ENCODE measurements at places on chromosomes 2 and 18.
A peak's percentile ranks its signal among the peaks of the same experiment; 100 is the strongest.

- no peak for DNase-seq
Observed at GRCh38 chr2:161355106-161355505, 46.9 kb downstream of the PSMD14 start.

DNA sequence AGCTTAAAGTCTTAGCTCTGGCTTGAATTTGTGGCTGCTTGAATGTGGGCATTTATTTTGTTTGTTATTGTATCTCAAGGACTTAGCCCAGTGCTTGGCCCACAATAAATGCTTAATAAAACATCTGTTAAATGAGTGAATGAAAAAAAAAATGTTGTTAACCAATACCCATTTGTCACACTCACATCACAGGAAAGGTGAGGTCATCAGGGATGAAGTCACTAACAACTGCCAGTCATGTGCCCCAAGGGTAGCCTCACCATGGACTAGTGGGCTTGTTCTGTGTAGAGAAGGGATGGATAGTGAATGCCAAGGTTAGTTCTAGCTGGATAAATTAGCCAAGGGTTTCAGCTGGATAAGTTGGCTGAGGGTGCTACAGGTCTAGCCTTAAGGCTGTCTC, 3.0 kb downstream of the NRBP1 start:
- peak; percentile 16 for DNase-seq

DNA sequence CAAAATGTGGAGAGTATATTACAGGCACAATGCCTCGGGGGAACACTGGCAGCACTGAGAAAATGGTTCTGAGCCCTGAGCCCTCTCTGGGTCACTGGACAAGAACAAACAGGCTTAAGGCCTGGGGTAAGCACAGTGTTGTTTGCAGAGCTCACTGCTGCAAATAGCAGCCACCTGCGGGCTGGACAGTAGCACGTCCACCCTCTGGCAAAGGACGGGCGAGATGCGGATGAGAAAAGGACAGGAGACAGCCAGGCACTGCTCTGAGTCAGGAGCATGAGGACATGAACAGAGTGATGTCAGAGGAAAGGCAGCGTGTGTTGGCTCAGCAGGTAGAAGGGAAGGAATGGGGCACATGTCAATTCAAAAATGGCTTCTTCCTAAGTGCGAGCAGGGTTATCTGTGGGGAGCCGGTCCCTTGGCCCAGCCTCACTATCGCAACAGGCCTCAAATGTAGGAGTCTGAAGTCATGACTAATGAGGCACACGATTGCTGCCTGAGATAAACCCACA, 25.9 kb upstream of the NEB start:
- no peak for DNase-seq

GRCh38 chr2:150732064-150732463, 244.6 kb upstream of the RND3 start:
- DNase-seq, result no peak

DNA sequence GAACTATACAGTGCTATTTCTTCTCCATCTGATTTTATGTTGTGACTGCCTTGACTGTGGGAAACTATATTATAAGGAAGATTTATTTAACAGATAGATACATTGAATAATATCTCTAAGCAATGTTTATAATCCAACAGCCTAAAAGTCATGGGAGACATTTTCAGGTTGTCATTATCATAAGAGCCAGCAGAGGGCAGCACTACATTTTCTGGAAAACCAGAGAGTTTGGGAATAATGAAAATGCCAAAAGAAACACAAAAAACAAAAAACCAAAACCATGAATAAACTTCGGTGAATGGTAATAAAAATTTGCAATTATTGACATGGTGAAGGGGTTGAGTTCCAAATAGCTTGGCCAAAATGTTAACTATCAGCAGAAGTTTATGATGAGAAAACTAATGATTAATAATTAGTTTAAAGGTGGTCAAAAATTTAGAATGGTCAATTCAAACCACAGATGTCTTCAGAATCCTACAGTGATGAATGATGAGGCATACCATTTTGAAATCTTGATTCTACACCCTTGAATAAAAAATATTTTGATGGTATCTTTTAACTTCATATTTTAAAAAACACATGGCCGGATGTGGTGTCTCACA, 4.7 kb downstream of the EEF1B2 start:
- DNase-seq, result peak; percentile 16

GRCh38 chr2:25333981-25334380, 7.7 kb downstream of the DNMT3A start:
- peak; percentile 32 for DNase-seq

GRCh38 chr2:177574356-177574755, 181.8 kb downstream of the AGPS start:
- DNase-seq, result no peak

DNA sequence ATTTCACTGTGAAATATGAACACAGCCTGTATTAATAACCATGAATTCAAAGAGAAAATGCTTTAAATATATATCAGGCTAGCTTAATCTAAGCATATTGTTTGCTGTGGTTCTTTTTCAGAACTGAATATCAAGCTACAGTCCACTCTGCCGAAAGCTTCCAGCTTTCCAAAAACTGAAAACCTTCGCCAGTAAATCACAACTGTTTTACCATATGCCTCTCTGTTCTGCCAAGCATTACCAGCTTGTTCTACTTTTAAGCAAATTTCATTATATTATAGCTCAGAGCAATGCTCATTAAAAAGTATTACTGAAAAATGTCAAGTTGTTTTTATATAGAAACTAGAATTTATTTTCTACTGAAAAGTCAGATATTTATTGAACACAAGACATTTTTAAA, 277.4 kb downstream of the NRXN1 start:
- DNase-seq, result no peak

Data from central memory CD4-positive, alpha-beta T cell (primary cell).